GM10248 (cell line): ENCODE measurements at places on chromosomes 2 and 18.

GRCh38 chr2:220466251-220466691 lies 838.8 kb downstream of the SLC4A3 start:
- no peak for DNase-seq

GRCh38 chr18:58865033-58865590 lies 435 bp downstream of the ZNF532 start:
- DNase-seq, result no peak

DNA sequence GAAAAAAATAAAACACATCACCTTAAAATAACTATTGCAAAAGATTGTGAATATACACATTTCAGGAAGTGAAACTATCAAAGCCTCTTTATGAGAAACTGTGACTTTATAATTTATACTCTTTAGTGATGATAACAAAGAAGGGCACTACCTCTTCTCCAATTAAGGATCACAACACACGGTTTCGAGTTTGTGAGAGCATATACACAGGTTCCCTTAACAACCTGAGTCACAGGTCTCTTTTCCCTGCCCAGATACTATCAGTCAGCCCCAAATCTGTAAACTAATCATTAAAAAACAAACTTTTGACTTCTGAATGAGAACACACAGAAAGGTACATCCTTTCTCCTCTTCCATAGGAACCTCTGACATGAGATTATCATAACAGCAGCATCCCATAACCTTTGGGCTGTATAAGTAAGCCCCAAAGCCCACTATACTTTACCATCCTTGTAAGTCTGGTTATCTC lies 44.9 kb downstream of the PTPN2 start:
- peak; percentile 53 for DNase-seq

DNA sequence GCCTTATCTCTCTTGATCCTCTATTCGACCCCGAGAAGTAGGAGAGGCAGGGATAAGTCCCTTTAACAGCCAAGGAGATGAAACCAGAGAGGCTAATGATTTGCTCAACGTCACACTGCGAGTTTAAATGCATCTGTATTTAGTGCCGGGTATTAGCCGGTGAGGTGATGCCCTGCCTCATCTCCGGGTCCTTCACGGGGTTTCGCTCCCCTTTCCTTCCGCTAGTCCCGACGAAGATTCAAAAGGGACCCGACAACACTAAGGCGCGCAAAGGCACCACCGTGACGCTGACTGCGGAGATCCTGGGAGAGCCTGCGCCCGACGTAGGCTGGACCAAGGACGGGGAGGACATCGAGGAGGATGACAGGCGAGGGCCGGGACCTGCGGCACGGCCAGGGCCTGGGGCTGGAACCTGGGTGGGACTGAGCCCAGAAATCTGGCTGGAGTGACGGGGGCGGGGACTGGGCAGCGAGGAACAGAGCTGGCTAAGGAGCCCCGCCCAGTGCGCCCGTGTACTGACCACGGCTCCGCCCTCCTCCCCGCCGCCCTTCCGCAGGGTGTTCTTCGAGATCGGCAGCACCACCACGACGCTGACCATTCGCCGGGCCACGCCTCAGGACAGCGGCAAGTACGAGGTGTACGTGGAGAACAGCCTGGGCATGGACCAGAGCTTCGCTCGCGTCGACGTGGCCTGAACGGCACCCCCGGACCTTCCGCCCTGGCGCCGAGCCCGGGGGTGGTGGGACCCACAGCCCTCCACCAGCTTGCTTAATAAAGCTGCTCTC lies 1.0 kb upstream of the GMPPA start:
- DNase-seq, result peak; percentile 80

DNA sequence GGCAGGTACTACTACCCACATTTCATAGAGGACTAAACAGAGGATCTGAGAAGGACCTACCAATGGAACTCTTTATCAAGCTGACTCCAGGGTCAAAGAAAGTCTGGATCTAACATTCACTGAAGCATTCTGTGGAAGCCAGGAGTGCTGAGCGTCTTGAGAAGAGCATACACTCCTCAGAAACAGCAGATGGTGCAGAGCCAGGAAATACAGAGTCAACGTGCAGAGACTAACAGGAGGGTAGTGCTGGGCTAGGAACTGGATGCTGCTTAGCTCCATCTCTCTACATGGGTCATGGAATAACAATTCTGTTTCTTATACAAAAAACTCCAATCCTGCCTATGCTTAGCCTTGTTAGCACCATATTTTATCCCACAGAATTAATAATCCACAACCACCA lies 5.5 kb upstream of the SERTAD2 start:
- no peak for DNase-seq

DNA sequence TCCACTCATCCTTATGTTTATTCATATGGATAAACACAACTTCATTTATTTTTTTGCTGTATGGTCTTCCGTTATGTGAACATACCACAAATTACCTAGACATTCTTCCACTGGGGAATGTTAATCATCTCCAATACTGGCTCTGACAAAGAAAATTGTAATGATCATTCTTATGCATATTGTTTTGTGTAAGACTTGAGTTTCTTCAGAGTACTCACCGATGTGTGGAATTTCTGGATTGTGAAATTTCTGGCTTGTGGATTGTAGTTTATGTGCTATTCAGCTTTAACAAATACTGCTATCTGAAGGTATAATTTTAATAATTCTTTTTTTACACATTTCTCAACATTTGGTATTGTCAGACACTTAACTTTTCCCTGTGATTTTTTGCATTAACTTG lies 212.2 kb upstream of the THUMPD2 start:
- DNase-seq, result no peak

DNA sequence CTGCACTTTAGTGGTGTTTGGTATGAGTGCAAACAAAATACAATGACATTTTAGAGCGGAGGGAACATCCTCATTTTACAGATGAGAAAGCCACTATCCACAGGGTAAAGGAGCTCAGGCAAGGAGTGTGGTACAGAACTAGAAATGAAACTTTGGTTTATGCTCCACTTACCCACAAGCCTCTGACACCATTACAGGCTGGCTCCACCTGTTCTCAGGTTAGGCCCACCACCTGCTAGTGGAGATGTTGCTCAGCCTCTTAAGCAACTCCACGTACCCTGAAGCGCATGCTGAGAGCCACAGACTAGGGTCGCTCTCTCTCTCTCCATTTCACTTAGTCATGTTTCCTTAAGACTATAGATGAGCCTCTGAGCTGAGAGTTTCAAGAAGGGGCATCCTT lies 130.0 kb downstream of the MBD2 start:
- DNase-seq, result no peak

- no peak for DNase-seq
These were observed 45.8 kb downstream of the LDLRAD4 start for GRCh38 chr18:13264091-13265007.

DNA sequence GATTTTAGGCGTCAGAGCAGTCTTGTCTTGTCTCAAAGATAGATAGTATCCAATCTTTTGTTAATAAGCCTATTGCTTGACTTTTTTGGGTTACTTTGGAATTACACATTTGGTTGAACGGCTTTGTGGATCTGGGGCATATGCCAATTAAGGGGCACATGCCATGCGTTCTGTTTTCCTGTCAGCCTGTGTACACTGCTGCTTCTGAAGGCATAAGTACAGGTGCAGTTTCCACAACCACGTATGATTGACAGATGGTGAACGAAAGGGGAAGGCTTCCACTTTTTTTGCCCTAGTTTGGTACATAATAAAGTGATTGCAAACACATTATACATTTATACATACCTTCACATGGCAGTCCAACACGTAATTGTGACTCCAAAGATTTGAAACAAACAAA lies 102.3 kb downstream of the RAPH1 start:
- DNase-seq, result no peak

- no peak for DNase-seq
These were observed 3.0 kb downstream of the AP1S3 start for GRCh38 chr2:223834431-223834830.
